ENCODE measurements at places on chromosomes 1 and 21.

GRCh38 chr1:179549368-179549700, 26.4 kb downstream of the NPHS2 start:
- no peak for DNase-seq

DNA sequence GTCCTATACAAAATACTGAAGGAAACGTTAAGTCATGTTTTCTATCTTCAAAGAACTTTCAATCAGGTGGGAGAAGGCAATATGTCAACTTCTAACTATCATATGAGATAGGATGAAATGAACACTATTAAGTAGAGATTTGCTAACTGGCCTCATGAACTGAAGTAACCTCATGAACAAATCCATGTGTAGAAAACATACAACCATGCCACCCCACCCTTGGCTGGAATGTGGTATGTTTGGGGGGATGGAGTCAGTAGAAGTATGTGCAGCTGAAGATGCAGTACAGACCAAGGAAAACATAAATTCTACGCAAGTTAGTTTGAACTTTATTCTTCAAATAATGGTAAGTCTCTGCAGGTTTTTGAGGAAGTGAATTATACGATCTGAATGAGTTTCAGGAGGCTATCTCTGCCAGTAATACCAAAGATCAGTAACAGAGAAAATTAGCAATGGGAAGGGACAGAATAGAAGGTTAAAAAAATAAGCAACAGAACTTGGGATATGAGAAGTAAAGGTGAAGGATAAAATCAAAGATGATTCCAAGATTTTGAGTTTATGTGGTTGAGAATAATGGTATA, 4.5 kb downstream of the TRMT1L start:
- no peak for DNase-seq

DNA sequence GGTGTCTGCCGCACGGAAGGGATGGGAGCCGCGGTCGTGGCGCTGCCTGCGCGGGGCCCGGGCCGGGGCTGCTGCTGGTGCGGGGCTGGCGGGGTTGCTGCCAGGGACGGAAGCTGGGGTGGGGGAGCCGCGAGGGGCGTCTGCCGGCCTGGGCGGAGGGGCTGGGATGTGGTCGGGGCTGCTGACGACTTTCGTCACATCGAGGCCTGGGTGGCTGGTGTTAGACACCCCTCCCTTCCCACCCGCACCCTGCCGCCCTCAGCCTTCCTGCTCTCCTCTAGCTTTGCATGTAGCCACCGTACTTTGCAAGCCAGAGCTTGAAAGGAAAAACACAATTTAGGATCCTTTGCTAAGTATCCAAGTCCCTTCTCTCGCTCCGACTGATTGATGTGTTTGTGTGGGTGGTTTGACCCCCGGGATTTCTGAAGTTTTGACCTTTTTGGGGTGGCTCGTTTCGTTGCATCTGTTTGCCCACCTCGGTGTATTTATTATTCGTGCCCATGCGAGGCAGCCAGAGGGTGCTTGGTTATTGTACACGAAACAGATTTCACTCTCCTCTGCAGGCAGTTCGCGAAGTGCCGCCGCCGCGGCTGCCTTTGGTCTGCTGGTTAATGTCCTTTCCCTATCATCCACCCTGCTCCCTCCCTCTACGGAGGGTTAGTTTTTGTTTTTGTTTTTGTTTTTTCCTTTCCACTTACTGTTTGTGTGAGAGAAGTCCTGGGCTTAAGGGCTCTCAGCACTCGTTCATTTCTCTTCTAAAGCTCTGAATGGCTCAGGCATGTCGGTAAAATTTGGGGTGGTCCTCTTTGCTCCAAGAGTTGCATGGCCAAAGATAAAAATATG, 868 bp downstream of the C1orf21 start:
- peak; percentile 54 for DNase-seq

GRCh38 chr1:168976267-168976666, 130.2 kb upstream of the ATP1B1 start:
- DNase-seq = no peak

DNA sequence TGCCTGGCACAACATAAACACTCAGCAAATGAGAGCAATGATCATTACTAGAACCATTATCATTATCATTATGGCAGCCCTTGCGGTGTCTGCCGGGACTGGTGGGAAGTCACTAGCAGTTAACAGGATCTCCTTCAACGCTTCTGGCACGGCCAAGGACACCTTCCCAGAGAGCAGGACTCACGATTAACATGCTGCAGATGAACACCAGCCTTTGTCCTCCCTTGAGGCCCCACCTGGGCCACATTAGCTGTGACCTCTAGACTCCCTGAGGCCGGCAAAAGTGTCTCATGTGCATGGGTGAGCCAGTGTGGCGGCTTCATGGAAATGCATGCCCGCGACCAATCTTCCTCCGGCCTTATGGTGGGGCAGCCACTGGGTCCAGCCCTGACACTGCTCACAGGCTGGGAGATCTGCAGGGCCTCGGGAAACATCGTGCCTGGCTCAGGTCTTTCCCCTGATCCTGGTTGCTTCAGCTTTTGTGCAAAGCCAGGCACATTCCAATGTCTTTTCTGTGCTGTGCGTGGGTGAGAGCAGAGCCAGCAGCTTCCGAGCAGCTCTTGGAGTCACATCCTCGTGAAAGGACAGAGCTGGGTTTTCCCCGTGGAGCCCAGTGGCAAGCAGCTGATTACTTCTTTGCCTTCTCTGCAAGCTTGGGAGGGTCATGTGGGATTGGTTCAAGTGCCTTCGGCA, 107.3 kb downstream of the HMGB4 start:
- no peak for DNase-seq

- DNase-seq = no peak
Measured at GRCh38 chr1:90850181-90850897, 133.2 kb upstream of the BARHL2 start.

DNA sequence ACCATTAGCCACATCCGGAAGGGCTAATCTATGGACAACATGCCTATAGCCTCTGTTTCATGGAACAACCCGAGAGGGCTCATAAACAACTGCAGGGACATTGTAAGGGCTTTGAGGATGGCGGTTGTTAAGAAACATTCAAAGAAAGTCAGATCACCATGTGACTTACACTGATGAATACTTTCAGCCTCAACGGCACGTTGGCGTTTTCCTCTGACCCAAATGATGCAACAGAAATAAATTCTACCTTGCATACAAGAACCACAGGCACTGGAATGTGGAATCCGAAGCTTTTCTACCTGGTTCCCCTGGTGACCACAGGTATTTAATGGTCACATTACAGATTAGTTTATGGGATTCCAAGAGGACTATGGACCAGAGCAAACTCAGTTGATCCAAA, 107.0 kb downstream of the CLIC6 start:
- DNase-seq = no peak

DNA sequence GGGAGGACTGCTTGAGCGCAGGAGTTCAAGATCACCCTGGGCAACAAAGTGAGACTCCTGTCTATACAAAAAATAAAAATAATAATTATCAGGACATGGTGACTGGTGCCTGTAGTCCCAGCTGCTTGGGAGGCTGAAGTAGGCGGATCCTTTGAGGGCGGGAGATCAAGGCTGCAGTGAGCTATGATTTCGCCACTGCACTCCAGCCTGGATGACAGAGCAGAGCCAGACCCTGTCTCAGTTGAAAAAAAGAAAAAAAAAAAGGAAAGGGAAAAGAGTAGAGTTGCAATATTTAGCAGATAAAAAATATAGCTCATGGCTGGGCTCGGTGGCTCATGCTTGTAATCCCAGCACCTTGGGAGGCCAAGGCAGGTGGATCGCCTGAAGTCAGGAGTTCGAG, 3.3 kb upstream of the S1PR1 start:
- DNase-seq = no peak

GRCh38 chr1:181794332-181794731, 267.2 kb downstream of the ZNF648 start:
- no peak for DNase-seq
